ENCODE measurements at places on chromosomes 12 and 14.

GRCh38 chr12:47296828-47297227, 217.1 kb upstream of the AMIGO2 start:
- no peak for DNase-seq

DNA sequence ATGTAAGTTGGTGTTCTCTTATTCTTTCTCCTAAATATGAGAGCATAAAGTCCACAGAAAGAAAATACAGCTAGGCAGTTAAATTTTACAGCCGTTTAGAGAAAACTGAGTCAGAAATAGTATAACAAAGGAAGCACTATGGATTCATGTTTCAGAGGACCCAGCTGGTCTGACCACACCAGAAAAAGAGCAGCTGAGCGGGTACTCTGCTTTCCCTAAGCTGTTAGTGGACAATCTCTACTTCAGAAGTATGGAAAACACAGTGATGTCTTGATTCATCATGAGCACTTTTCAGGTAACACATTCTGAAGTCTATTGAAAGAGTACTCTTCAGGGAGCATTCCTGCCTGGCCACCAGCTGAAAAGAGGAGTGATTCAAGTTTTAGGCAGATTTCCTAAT, 12.4 kb downstream of the PPM1H start:
- no peak for DNase-seq

DNA sequence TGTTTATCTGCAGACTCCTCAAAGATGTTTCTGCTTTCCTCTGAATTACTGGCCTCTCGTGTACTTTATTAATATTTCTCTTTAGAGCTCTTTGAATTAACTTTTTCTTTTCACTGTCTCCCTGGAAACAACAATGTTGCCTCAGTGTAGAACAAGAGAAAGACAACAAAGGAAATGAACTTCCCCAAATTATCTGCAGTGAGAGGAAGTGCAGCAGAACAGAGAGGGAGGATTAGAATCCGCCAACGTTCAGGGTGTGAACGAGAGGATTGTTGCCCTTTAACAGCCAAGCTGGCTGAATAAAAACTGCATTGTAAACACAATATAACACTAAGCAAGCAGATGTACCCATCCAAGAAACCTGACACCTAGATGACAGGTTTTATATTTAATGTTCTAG, 375.9 kb downstream of the GALC start:
- no peak for DNase-seq

- DNase-seq: no peak
These were observed 12.8 kb upstream of the FRS2 start for GRCh38 chr12:69457433-69457832.

GRCh38 chr14:24613241-24613640, 3.8 kb upstream of the GZMH start:
- DNase-seq: no peak

GRCh38 chr12:25695574-25695973, 142.5 kb upstream of the LMNTD1 start:
- DNase-seq: no peak

- DNase-seq: no peak
These were observed 1.1 kb downstream of the PHLDA1 start for GRCh38 chr12:76030341-76031080.

DNA sequence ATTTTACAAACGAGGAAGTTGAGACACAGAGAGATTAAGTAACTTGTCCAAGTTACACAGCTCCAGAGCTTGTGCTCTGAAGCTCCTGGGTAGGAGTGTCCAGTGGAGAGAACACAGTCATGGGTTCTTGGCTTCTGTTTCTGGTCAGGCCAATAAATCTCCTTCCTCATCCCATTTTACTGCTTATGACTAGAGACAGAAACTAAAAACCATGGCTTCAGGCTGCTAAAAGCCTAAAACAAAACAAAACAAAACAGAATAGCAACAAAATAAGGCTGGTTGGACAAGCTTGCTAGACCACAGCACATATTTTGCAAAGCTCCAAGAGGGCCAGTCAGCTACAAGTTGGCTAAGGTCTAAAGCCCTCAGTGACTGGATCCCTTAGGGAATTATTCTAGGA, 49.8 kb downstream of the PTGER2 start:
- DNase-seq: no peak

- DNase-seq: no peak
These were observed 38.0 kb downstream of the DPF3 start for GRCh38 chr14:72855913-72856312.
